ENCODE measurements at places on chromosomes 4 and X. TPM values are rescaled to one million over a fixed set of nuclear protein-coding genes. Genes with fewer than 3 reads are reported as not detected.

The CASK gene
- 15.0 TPM for total RNA-seq

DNA sequence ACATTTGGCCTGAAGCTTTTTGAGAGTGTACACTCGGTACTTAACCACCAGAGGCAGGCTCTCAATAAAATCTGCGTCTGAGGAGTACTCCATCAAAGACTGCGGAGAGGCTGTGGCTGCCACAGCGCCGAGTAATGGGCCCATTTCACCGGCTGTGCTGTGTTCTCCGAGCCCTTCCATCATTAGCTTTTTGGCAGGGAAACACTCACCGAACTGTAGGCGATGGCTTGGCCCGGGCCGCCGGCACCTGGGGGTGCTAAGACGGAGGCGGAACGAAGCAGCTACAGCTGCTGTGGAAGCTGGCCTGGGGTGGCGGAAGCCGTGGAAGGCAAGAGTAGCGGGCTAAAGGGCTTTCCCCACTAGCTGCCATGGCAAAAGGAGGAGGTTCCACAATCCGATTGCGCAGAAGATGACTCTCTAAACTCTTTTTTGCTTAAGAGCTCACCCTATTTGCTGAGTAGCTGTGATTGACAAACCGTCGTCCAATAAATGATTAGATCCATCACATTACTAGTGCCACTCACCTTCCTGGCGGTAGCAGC lies 48.5 kb upstream of the PABPC1L2A start:
- no peak for DNase-seq
- no peaks in the 10 kb centered on the region for H3K27me3 ChIP-seq
- no peak overlapping the region for H3K27ac ChIP-seq
- H3K4me1 ChIP-seq, result no peaks in the 10 kb centered on the region
- H3K36me3 ChIP-seq, result no peaks in the 10 kb centered on the region

DNA sequence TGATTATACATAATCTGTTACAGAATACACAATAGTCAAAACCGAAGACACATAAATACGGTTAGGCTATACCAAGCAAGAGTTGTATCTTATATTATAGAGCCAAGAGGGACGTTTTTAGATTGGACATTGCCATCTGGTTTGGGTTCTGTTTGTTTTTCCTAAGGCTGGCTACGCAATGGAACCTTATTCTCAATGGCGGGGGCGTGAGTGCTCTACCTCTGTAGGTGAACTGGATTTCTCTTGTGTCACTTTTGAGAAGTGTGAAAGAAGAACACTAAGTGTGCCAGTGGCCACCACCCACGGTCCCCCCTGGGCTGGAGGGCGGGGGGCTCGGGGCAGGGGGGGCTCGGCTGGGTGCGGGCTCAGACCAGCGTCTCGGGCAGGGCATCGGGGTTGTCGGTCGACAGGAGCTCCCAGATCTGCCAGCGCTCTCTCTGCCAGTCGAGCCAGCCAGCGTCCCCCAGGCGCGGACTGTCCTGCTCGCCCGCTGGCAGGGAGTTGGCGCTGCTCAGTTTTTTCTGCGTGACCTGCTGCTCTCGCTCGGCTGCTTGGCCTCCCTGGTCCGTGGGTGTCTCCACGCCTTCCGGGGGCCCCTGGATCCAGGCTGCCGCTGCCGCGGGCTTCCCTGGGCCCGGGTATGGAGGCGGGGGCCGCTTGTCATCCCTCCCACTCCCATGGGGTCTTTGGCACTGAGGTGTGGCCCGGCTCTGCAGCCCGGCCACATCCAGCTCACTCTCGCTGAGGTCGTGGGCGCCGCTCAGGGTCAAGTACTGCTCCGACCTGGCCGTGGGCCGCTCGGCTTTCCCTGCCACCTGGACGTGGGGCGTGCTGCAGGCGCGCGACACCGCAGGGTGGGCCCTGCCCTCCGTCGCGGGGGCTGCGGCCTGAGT lies 27.6 kb downstream of the HCCS start:
- H3K4me3 ChIP-seq, result no peak overlapping the region
- DNase-seq, result no peak
- no peak overlapping the region for H3K27ac ChIP-seq
- no peaks in the 10 kb centered on the region for H3K27me3 ChIP-seq
- H3K4me1 ChIP-seq, result no peaks in the 10 kb centered on the region
- H3K36me3 ChIP-seq, result no peaks in the 10 kb centered on the region

The OPN1MW3 gene
- total RNA-seq, result not detected

The MAP3K15 gene
- not detected for total RNA-seq

The SRPX2 gene
- 14.9 TPM for total RNA-seq

The FSTL5 gene
- not detected for total RNA-seq

GRCh38 chrX:46904626-46905025 lies 7.6 kb upstream of the JADE3 start:
- H3K27me3 ChIP-seq, result peaks cover 6% of the 10 kb centered on the region
- no peaks in the 10 kb centered on the region for H3K4me1 ChIP-seq
- no peak overlapping the region for H3K27ac ChIP-seq
- DNase-seq, result no peak

The PDLIM5 gene
- 841 TPM for total RNA-seq

GRCh38 chrX:40060356-40060845 lies 37.4 kb downstream of the BCOR start:
- no peak overlapping the region for H3K4me3 ChIP-seq
- H3K27ac ChIP-seq, result no peak overlapping the region
- no peak for DNase-seq
- H3K27me3 ChIP-seq, result no peaks in the 10 kb centered on the region

GRCh38 chrX:72009731-72010130 lies 99.1 kb downstream of the NHSL2 start:
- peak; percentile 23 for DNase-seq
- H3K4me1 ChIP-seq, result no peaks in the 10 kb centered on the region
- H3K27ac ChIP-seq, result no peak overlapping the region
- no peaks in the 10 kb centered on the region for H3K36me3 ChIP-seq
- no peaks in the 10 kb centered on the region for H3K27me3 ChIP-seq
